ENCODE measurements at places on chromosomes 5 and 9. TPM values are rescaled to one million over a fixed set of nuclear protein-coding genes. Genes with fewer than 3 reads are reported as not detected.

The SNCB gene
- total RNA-seq, result not detected

The HTR4 gene
- total RNA-seq, result not detected

The SPATA31D4 gene
- total RNA-seq, result not detected

The SLC4A9 gene
- total RNA-seq, result 0.32 TPM

The C1QTNF3 gene
- 6.7 TPM for total RNA-seq

The NEUROG1 gene
- not detected for total RNA-seq

The AGXT2 gene
- not detected for total RNA-seq

The PGM5 gene
- 26.3 TPM for total RNA-seq

The ADRA1B gene
- total RNA-seq, result 3.8 TPM

The KIF4B gene
- total RNA-seq, result not detected

The HBEGF gene
- 43.2 TPM for total RNA-seq

The BARHL1 gene
- total RNA-seq, result not detected

GRCh38 chr5:152568016-152568415 lies 162.9 kb upstream of the NMUR2 start:
- DNase-seq, result no peak

DNA sequence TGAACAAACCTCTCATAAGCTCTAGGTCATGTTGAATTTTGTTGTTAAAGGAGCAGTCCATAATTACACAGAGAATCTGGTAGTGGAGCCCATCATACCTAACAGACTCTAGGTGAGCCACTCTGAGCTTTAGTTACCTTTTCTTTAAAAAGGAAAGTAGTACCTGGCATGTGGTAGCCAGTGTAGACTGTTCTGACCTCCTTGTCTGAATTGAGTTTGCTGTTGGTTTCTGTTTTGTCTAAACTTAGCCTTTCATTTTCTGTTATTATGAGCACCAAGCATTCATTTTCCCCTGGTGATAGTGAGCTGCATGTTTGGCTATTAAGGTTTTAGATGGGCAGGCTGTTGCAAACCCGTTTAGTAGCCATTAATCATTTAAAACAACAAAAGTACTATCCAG lies 112.2 kb downstream of the MAST4 start:
- no peak for DNase-seq

GRCh38 chr5:168724227-168724626 lies 145.1 kb upstream of the PANK3 start:
- DNase-seq, result no peak

- no peak for DNase-seq
These were observed 287.3 kb downstream of the EBF1 start for GRCh38 chr5:158812408-158812807.

- no peak for DNase-seq
These were observed 1.2 kb downstream of the LCN8 start for GRCh38 chr9:136756836-136757235.

DNA sequence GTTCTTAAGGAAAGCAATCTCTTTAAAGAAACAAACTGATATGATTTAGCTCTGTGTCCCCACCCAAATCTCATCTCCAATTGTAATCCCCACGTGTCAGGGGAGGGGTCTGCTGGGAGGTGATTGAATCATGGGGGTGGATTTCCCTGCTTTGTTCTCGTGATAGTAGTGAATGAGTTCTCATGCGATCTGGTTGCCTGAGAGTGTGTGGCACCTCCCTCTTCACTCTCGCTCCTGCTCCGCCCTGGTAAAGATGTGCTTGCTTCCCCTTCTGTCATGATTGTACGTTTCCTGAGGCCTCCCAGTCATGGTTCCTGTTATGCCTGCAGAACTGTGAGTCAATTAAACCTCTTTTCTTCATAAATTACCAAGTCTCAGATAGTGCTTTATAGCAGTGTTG lies 412.7 kb upstream of the SMC2 start:
- DNase-seq, result no peak

GRCh38 chr9:112784020-112784785 lies 33.6 kb downstream of the SNX30 start:
- no peak for DNase-seq

- DNase-seq, result no peak
These were observed 43.6 kb upstream of the C5orf46 start for GRCh38 chr5:147949711-147950573.

- DNase-seq, result no peak
These were observed 280.4 kb downstream of the TMEM167A start for GRCh38 chr5:82796643-82797416.

DNA sequence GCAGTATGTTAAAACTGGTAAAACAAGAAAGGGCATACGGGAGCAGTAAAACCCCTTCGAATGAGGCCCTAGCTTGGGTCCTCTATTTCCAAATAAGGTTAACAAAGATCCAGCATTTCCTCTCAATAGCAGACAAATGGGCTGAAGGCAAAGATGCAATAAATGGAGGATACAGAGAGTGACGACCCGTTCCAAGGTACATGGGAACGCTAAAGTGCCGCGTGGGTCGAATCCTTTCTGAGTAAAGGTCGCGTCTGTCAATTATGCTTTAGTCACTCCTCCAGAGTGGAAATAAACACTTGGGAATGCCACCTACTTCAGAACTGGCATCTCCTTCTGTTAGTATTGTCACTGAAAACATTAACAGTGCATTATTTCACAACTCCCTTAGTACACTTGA lies 24.7 kb downstream of the ARL15 start:
- DNase-seq, result no peak

- no peak for DNase-seq
These were observed 210.6 kb downstream of the ARHGEF28 start for GRCh38 chr5:73836607-73837006.

- DNase-seq, result no peak
These were observed 761.2 kb downstream of the TAF11L14 start for GRCh38 chr5:18395126-18396110.

- peak; percentile 63 for DNase-seq
These were observed 80.1 kb downstream of the F2RL2 start for GRCh38 chr5:76542887-76543690.

DNA sequence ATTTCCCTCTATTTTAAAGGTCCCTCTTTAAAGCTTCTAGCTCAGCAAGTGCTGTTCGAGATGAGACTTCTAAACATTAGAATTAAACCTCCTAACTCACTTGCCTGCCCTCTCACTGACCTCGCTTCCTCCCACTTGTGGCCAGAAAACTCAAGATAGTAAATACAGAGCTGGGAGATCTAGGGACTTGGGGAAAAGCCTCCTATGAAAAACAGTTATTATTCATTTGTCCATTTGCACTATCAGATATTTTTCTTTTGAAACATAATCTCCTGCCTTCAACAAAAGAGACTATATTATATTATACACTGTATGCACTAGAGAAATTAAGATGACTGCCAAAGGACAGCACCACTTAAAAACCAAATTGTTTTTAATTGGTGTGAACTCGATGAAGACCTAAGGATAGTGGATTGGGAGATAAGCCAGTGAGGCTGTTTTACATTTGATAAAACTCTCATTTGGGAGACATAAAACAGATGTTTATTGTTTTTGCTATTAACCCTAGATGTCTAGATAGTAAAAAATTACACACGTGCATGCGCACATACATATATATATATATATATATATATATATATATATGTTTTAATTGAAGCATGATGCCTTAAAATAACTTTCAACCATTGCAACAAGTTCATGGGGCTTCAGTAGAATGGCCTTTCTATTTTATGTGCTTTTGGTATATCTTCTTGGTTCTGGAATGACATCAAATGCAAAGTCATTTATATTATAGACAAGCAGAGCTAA lies 229.4 kb downstream of the ADAMTSL1 start:
- no peak for DNase-seq
